ENCODE measurements at places on chromosomes 16 and 17. TPM values are rescaled to one million over a fixed set of nuclear protein-coding genes. Genes with fewer than 3 reads are reported as not detected.
A peak's percentile ranks its signal among the peaks of the same experiment; 100 is the strongest.

The NFE2L1 gene
- total RNA-seq = 173 TPM

The CHST6 gene
- total RNA-seq = 3.7 TPM

The NUPR1 gene
- 15.3 TPM for total RNA-seq

The HBZ gene
- total RNA-seq = not detected

The SLC25A19 gene
- total RNA-seq = 20.0 TPM

The GRB7 gene
- total RNA-seq = 44.5 TPM

The HBQ1 gene
- not detected for total RNA-seq

GRCh38 chr16:81521141-81521626 is 76.6 kb downstream of the CMIP start:
- H3K4me1 ChIP-seq = peaks cover 3% of the 10 kb centered on the region
- DNase-seq = peak; percentile 63
- H3K36me3 ChIP-seq = no peaks in the 10 kb centered on the region
- no peaks in the 10 kb centered on the region for H3K27me3 ChIP-seq

DNA sequence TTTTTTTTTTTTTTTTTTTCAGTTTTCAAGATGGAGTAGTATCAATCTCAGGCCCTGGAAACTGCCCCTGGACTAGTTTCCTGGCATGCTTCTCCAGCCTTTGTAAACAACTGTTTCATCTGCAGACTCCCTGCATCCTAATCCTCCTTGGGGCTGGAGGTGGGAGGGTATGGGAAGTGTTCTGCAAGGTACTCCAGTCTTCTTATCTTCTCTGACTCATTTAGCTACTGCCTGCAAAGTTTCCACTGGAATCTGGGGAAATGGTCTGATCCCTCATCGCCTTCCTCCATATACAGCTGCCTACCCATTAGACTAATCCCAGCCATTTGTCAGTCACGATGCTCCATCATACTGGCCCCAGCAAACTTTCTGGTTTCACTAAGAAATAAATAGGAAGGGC is 21.5 kb downstream of the COPZ2 start:
- no peaks in the 10 kb centered on the region for H3K36me3 ChIP-seq
- H3K27ac ChIP-seq = no peak overlapping the region
- DNase-seq = no peak
- H3K4me1 ChIP-seq = peaks cover 13% of the 10 kb centered on the region
- no peak overlapping the region for H3K4me3 ChIP-seq
- peaks cover 61% of the 10 kb centered on the region for H3K27me3 ChIP-seq

DNA sequence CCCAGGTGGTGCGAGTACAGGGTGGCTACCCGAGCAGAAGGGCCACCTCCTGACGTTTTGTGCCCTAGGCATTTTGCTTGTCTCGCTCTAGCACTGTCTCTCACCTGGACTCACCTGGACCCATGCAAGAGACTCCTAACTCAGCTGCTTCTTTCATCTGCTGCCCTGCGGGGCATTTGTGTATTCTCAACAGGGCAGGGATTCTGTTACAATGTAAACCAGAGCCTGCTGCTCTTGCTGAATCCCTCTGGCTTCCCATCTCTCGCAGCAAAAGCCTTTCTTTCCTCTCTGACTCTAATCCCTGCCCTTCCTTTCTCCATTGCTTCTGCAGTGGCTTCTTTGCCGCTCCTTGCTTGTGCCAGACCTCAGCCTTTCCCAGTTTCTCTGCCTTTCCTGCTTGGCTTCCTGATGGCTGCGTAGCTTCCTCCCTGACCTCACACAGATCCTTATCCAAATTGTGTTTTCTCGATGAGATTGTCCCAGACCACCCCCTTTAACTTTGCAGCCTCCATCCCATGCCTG is 10.2 kb downstream of the ARSG start:
- H3K36me3 ChIP-seq = no peaks in the 10 kb centered on the region
- no peak overlapping the region for H3K4me3 ChIP-seq
- peaks cover under 1% of the 10 kb centered on the region for H3K27me3 ChIP-seq
- H3K4me1 ChIP-seq = no peaks in the 10 kb centered on the region
- no peak for DNase-seq
- H3K27ac ChIP-seq = no peak overlapping the region

DNA sequence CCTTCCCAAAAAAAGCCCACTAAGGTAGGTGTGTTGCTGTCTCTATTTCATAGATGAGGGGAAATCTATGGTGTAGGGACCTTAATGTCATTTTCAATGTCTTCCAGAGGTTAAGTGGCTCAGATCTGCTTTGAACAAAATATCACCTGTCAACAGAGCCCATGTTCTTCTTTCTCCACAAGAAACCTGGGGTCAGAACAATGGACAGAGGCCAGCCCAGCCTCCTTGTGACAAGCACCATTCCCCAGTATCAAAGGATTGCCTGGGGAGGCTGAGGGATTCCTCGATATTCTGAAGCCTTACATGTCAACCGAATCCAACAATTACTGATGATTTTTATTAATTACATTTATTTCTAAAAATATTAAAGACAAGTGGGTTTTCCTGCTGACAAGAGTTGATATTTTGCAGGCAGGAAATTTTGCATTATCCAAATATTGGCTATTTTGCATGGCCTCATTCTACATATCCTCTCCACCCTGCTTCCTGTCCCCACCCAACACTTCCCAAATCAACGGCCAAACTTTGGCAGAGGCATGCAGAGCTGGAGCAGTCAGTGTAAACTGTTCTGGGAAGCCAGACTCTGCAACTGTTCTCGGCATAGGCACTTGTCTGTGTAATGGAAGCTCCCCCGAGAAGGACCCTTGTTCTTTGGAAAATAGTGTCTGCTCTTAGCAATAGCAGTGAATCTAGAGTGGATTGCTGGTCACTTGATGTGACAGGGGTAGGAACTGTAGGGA is 281.5 kb downstream of the HS3ST3A1 start:
- H3K27ac ChIP-seq = no peak overlapping the region
- H3K36me3 ChIP-seq = no peaks in the 10 kb centered on the region
- no peaks in the 10 kb centered on the region for H3K27me3 ChIP-seq
- H3K4me1 ChIP-seq = no peaks in the 10 kb centered on the region
- no peak for DNase-seq

- H3K27ac ChIP-seq = no peak overlapping the region
- no peaks in the 10 kb centered on the region for H3K36me3 ChIP-seq
- H3K27me3 ChIP-seq = no peaks in the 10 kb centered on the region
- no peak overlapping the region for H3K4me3 ChIP-seq
- DNase-seq = no peak
- no peaks in the 10 kb centered on the region for H3K4me1 ChIP-seq
These were observed 13.2 kb upstream of the SLC12A3 start for GRCh38 chr16:56851671-56852400.

- no peaks in the 10 kb centered on the region for H3K36me3 ChIP-seq
- H3K27ac ChIP-seq = peak overlapping the region; percentile 39
- H3K27me3 ChIP-seq = no peaks in the 10 kb centered on the region
These were observed 15.4 kb upstream of the CTCF start for GRCh38 chr16:67546761-67547422.

- H3K36me3 ChIP-seq = no peaks in the 10 kb centered on the region
- no peaks in the 10 kb centered on the region for H3K27me3 ChIP-seq
- H3K27ac ChIP-seq = no peak overlapping the region
- no peaks in the 10 kb centered on the region for H3K4me1 ChIP-seq
These were observed 24.1 kb upstream of the IL21R start for GRCh38 chr16:27377666-27378485.

DNA sequence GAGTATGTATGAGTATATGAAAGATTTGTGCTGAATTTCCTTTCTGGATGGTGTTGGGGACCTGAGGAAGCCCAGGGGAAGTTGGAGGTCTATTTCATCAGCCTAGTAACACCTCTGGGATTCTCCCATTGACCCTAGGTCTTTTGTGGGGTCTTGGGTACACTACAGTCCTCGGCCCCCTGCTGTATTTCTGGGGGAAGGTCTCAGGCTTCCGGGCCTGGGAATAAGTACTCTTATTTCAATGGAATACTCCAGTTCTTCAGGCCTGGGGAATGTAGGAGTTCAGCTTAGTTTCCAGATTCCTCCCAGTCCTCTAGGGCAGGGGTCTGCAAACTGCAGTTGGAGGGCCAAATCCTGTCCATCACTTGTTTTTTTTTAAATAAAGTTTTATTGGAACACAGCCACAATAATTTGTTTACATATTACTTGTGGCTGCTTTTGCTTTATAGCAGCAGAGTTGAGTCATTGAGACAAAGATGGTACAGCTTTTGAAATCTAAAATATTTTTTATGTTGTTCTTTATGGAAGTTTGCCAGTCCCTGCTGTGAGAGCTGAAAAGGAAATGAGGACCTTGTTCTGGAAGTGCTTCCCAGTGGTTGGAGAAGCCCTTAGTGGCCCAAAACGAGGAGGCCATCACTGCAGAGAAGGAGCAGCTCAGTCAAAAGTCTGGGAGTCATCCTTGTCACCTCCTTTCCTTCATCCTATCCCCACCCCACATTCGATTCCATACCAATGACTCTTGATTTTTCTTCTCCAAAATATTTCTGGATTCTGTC is 142.5 kb upstream of the HS3ST2 start:
- H3K36me3 ChIP-seq = no peaks in the 10 kb centered on the region
- H3K27me3 ChIP-seq = no peaks in the 10 kb centered on the region
- no peak overlapping the region for H3K4me3 ChIP-seq
- H3K27ac ChIP-seq = no peak overlapping the region
- H3K4me1 ChIP-seq = no peaks in the 10 kb centered on the region

- H3K27me3 ChIP-seq = no peaks in the 10 kb centered on the region
- H3K27ac ChIP-seq = no peak overlapping the region
- no peak overlapping the region for H3K4me3 ChIP-seq
- no peaks in the 10 kb centered on the region for H3K36me3 ChIP-seq
These were observed 8.5 kb downstream of the GAA start for GRCh38 chr17:80109713-80110446.

DNA sequence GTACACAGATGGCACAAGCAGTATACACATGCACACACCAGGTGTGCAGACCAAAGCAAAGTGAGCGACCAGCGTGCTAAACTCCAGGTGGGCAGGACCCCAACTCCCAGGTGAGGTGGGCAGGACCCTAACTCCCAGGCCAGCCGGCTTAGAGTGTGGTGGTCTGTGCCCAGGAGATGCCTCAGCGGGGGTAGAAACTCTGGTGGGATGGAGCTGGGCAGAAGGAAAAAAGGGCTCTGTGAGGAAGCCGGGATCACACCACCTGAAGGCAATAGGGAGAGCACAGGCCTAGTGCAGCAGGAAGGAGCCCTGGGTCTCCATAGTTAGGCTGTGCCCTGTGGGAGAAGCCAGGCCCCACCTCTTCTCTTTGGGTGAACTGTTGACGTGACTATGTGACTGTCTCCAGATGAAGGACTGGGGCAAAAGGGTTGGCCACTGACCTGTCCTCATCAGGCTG is 1.6 kb upstream of the FOXJ1 start:
- no peaks in the 10 kb centered on the region for H3K36me3 ChIP-seq
- H3K27me3 ChIP-seq = peaks cover 34% of the 10 kb centered on the region
- peaks cover 25% of the 10 kb centered on the region for H3K4me1 ChIP-seq
- no peak overlapping the region for H3K4me3 ChIP-seq

DNA sequence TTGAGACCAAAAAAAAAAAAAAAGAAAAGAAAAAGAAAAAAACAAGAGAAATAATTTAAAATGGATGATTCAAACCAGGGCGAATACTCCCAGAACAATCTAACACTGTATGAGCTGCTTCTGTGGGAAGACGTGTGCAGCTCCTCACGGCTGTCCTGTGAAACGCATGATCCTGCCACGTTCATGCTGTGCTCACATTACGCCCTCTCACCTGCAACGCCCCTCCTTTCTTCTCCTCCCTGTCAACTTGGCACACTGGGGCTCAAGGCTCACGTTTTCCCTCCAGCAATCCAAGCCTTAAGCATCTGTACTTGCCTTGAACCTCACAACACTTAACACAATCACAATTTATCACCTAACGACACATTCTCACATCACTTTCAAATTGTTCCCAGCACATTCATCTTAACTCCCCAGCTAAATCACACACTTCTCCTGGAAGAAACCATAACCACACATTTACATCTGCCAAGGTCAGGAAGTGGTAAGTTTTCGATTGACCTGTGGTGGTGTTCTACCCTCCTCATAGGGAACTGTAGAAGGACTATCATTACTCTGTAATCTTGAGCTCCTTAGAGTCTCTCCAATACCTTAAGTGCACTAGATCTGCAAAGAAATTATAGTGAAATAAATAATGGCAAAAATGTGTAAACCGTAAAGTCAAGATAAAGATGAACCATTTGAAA is 29.1 kb downstream of the MBTPS1 start:
- DNase-seq = no peak
- no peaks in the 10 kb centered on the region for H3K4me1 ChIP-seq
- no peak overlapping the region for H3K4me3 ChIP-seq
- no peak overlapping the region for H3K27ac ChIP-seq

GRCh38 chr17:1573932-1574696 is 11.5 kb upstream of the PITPNA start:
- DNase-seq = peak; percentile 89
- H3K27ac ChIP-seq = peak overlapping the region; percentile 82
- peaks cover 13% of the 10 kb centered on the region for H3K4me1 ChIP-seq
- H3K27me3 ChIP-seq = no peaks in the 10 kb centered on the region
- H3K4me3 ChIP-seq = no peak overlapping the region

DNA sequence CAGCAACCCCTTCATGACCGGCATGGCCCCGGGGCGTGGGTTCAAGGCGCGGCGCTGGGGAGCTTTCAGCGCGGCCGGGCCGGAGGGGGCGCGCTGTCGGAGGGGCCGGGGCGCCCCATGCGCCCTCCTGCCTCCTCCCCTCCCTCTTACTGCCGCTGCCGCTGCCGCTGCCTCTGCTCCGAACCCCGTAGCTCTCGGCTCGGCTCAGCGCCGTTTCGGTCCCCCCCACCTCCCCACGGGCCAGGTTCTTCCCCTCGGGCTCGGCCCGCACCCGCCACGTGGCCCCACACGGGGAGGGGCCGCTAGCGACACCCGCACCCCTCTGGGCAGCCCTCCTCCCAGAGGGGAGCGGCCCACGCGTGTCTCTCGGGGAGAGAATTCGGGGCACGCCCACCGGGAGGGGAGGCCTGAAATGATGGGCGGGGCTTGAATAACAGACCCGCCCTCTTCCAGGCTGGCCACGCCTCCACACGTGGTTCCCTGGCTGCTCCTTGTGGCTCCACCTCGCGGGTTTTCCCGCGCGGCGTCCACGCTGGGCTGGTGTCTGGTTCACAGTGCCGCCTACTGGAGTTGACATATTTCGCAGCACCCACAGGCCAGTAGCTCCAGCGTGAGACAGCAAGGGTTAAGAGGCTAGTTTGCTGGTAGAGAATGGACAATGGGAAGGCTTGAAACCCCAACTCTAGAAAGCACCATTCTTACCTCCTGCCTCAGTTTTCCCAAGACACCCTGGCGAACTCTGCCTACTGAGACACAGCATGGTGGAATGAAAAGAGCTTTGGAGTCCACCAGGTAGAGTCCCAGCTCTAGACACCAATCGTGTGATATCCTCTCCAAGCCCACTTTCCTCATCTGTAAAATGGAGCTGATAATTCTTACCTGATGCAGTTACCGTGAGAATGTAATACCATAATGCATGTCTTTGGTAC is at the start of gene KCNH4:
Gene KCNH4, minus strand, starts transcription at position 221 of the 929 bp plus-strand sequence. Its CDS starts 197 bp downstream, at position 24.
- peaks cover 12% of the 10 kb centered on the region for H3K4me1 ChIP-seq
- H3K4me3 ChIP-seq = peak within 1 kb of the TSS; percentile 9
- DNase-seq = peak; percentile 79
- no peaks in the 10 kb centered on the region for H3K36me3 ChIP-seq
- H3K27ac ChIP-seq = no peak within 1 kb of the TSS
- H3K27me3 ChIP-seq = peaks cover 34% of the 10 kb centered on the region
